Stimulated activated CD4-positive, alpha-beta T cell treated with anti-CD3 and anti-CD28 coated beads, Interleukin-4, amount 100 ng/mL, for 4 hours (primary cell): ENCODE measurements at places on chromosomes 12 and 14.

- DNase-seq, result no peak
These were observed 200.6 kb downstream of the CCDC91 start for GRCh38 chr12:28390761-28391385.

DNA sequence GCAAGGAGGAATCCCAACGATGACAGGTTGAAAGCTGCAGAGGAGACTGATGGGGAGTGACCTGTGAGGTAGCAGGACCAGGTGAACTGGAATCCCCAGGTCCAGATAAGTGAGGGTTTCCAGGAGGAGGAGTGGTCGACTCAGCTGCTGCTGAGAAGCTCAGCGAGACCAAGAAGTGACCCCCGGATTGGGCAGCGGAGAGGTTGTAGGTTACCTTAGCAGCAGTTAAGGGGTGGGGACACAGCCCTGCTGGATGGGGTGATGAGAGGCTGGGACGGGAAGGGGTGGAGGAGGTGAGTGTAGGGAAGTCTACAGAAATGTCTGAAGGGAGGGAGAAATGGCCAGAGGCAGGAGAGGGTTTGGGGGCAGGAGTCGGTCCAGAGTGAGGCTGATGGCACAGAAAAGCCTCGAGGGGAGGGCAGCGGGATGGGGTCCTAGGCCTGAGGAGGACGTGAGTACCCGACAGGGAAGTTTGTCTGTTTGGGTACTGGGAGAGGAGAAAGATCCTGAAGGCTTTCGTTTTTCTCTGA is 2.6 kb upstream of the RCOR1 start:
- no peak for DNase-seq

GRCh38 chr14:32940066-32940651 is 1.5 kb downstream of the NPAS3 start:
- no peak for DNase-seq

DNA sequence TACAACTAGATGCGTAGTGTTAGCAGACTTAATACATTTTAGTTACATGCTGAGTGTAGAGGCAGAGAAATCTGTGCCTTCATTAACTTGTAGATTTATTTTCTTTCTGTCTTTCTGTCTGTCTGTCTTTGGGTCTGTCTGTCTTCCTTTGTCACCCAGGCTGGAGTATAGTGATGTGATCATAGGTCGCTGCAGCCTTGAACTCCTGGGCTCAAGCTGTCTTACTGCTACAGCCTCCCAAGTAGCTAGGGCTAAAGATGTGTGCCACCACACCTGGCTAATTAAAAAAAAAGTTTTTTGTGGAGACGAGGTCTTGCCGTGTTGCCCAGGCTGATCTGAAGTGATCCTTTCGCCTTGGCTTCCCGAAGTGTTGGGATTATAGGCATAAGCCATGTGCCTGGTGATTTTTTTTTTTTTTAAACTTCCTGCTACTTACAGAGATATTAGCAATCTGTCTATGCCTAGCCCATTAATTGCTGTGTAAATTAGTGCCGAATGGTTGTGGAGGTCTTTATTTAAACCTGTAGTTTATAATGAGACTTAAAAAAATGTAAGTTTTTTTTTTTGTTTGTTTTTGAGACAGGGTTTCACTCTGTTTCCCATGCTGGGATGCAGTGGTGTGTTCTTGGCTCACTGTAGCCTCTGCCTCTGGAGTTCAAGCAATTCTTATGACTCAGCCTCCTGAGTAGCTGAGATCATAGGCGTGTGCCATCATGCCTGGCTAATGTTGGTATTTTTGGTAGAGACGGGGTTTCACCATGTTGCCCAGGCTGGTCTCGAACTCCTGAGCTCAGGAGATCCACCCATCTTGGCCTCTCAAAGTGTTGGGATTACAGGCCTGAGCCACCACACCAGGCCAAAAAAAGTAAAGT is 22.8 kb downstream of the ERC1 start:
- DNase-seq, result no peak

DNA sequence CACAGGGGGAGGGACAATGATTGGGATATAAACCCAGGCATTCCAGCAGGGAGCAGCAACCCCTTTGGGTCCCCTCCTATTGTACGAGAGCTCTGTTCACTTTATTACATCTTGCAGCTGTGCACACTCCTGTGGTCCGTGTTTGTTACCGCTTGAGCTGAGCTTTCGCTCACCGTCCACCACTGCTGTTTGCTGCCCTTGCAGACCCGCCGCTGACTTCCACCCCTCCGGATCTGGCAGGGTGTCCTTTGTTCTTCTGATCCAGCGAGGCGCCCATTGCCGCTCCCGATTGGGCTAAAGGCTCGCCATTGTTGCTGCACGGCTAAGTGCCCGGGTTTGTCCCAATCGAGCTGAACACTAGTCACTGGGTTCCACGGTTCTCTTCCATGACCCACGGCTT is 64.1 kb downstream of the E2F7 start:
- no peak for DNase-seq
